GF-D8 (cell line): ENCODE measurements at places on chromosomes 4 and X.
A peak's percentile ranks its signal among the peaks of the same experiment; 100 is the strongest.

GRCh38 chrX:130984782-130985181 is 73.4 kb upstream of the ARHGAP36 start:
- no peak for DNase-seq

DNA sequence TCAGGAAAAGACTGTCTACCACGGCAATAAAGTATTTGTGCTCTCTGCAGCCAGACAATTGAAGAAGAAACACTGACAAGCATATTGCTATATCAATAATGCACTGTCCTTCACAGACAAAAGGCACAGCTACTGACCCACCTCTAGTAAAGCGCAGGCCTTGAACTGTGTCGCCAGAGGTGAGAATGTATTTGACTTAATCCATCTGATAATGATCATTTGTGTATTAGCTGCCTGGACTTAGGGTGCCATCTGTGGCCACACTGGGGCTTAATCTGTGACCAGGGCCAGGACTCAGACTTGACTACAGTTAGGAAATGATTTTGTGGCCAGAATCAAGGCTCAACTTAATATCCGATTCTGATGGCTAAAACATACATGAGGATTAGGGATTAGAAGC is 260.4 kb downstream of the SMARCA1 start:
- DNase-seq, result no peak

DNA sequence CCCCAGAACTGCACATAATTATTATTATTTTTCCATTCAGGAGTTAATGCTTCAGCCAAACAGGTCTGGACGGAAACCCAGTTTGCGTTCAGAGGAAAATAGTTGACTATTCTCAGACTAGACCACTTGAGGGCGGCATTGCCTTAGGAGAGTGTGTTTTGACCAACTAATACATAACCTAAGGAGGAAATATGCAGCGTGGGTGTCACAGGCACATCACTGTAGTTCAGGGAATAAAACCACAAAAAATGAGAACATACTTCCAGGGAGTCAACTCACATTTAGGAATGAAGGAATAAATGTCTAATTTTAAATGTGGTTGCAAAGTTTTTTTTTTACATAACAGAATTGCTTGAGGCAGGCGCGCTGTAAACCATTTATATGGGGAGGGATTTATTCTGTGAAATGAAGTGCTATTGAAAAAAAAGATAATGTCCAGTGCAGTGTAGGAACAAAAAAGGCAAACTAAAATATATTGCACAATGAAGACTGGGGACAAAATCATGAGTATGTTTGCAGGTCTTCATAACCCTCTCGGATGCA is 93.3 kb downstream of the SYNPO2 start:
- no peak for DNase-seq

DNA sequence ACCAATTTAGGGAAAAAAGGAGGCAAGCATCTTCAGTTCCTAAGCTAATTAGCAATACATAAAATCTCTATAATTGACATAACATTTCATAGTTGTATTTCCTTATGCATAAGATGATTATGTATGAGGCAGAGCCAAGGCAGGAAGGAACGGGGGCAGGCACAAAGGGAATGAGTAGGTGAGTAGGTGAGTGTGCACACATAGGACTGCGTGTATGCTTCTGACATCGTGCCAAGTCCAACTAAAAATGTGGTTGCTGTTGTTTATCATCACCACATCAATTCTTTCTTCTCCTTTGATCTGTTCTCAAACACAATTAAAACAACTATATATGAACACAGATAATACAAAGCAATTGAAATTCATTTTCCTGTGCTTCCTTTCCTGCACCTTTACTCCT is 131.2 kb downstream of the UNC5C start:
- no peak for DNase-seq

DNA sequence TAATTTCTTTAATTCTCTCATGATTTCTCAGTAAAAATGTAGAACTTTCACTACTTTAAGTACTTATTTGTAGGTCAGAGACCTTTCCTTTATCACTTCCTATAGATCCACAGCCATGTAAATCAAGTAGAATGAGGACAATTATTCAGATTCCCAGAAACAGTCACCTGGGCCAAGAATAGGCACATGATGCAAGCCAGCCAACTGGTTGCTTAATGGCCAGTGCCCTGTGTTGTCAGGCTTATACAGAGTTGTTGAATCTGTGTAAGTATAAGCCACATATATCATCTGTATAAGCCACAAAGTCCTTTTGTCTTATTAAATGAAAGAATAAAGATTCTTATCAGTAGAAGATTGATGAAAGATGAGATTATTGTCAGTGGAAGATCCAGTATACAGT is 5.2 kb downstream of the BANK1 start:
- peak; percentile 13 for DNase-seq

- DNase-seq, result no peak
Observed at GRCh38 chrX:123184219-123184865, at the start of gene GRIA3. GRIA3 (plus strand) TSS chrX:123184278; CDS start chrX:123184536, 258 bp downstream.

DNA sequence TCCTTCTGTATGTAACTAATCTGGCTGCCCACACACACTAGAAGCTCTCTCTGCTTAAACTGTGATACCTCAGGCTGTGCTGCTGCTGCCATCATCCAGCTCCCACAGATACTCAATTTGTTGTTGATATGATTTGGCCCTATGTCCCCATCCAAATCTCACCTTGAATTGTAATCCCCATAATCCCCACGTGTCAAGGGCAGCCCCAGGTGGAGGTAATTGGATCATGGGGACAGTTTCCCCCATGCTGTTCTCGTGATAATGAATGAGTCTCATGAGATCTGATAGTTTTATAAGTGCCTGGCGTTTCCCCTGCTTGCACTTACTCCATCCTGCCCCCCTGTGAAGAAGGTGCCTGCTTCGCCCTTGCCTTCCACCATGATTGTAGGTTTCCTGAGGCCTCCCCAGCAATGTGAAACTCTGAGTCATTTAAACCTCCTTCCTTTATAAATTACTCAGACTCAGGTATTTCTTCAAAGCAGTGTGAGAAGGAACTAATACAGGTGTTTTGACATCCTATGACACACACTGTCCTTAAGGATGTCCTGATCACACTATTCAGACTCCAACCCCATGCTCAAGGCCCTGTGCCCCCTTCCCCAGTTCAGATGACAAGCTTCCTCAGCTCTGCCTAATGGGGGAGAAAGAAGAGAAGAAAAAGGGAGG is 2.9 kb upstream of the ATOH1 start:
- DNase-seq, result no peak

DNA sequence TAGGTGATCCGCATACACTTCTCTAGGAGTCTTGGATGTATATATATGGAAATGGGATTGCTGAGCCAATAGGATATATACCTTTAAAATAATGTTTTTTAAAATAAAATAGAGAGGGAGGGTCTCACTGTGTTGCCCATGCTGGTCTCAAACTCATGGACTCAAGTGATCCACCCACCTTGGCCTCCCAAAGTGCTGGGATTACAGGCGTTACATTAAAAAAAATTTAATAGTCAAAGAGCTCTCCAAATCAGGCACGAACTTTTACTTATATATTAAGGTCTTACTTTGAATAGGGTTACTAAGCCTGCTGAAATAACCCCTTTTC is 109.0 kb downstream of the GNL3L start:
- no peak for DNase-seq

GRCh38 chr4:150002561-150002960 is 75.7 kb upstream of the DCLK2 start:
- DNase-seq, result no peak

GRCh38 chr4:25838526-25838925 is 24.3 kb downstream of the SEL1L3 start:
- DNase-seq, result no peak

DNA sequence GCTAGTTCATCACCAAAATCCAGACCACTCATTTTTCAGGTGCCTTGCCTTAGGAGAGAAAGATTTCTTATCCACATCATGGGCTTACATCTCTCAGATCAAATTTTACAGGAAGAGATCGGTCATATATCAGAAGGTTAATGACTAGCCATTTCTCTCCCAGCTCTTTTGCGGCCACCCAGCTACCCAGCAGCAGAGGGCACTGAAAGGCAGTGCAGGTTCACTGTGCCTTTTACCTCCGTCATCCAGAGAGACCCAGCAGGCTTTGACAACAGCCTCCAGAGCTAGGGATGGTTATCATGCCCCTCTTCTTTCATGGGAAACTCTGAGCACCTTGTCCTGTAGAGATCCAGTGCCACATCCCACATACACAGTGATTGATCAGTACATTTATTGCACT is 384.8 kb downstream of the AFF2 start:
- no peak for DNase-seq

GRCh38 chr4:39319676-39320075 is 46.5 kb downstream of the RFC1 start:
- DNase-seq, result no peak

GRCh38 chr4:2795893-2796848 is 3.3 kb downstream of the SH3BP2 start:
- DNase-seq, result peak; percentile 12

DNA sequence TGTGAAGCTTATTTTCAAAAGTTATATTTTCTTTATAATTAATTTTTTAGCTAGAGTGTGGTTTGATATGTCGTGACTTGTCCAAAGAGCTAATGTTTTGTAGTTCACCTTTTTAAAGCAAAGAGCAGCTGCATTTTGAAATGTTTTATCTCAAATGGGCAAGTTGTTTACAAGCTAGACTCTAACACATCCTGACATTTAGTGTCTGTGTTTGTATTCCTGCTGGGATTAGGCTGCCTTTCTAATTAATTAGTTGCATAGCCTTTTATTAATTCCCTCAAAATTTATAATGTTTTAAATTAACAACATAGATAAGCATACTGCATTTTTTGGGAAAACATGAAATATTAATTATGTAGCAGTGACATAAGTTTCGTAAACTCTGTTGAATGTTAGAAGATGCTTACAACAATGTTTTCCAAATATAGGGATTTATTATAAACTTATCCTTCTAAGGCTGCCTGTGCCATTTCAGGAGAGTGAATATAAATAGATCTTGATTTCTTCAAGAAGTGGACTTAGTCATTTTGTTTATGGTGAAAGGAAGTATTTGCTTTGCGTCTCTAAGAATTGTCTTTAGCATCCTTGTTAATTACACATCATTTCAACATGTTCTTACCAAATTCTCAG is 37.7 kb upstream of the NUDT6 start:
- no peak for DNase-seq

DNA sequence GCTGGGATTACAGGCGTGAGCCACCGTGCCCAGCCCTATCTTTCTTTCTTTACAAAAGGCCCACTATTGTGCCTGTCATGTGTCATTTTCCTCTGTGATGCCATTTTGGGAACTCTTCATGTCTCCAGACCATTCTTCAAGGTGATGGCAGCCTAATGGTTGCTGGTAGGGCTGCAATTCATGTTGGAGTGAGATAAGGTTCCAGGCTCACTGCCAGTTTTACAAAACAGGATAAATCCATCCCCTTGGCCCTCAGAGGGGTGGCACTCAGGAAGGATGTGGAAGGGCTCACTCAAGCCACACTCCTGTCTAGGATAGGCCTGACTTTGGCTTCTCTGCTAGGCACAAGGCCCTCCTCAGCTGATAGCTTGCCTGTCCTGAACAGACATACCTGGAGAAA is 3.8 kb downstream of the TCEAL9 start:
- DNase-seq, result no peak

DNA sequence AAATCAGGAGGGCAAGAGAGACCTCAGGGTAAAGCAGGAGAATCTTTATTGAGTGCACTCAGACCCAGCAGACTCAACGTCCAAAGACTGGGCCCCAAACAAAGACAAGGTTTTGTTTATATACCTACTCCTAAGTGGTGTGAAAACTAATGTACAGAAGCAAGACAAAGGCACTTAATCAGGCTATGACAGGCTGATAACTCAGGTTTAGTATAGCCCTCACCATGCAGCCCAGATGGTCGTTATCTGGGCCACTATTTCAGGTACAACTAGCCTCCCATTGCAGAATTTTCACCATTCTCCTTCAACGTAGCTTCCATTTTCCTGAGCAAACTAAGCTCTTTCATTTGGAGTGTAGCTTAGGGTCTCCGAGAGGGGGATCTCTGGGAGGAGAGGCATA is 36.9 kb downstream of the SULT1E1 start:
- DNase-seq, result no peak

DNA sequence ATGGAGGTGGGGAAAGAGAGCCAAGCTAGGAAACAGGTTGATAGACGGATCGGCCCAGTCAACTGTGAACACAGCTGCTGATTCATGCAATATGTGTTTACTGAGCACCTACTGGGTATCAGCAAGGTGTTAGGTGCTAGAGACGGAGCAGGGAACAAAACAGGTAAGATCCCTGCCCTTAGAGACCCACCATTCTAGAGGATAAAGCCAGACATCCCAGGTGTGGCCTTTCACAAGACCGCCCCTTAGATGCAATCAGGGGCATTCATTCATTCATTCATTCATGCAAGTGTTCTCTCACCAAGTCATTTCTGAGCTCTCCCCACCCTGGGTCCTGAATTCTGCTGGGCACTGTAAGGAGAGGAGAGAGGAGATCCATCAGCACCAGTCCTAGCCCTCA is 20.2 kb upstream of the MTM1 start:
- no peak for DNase-seq

DNA sequence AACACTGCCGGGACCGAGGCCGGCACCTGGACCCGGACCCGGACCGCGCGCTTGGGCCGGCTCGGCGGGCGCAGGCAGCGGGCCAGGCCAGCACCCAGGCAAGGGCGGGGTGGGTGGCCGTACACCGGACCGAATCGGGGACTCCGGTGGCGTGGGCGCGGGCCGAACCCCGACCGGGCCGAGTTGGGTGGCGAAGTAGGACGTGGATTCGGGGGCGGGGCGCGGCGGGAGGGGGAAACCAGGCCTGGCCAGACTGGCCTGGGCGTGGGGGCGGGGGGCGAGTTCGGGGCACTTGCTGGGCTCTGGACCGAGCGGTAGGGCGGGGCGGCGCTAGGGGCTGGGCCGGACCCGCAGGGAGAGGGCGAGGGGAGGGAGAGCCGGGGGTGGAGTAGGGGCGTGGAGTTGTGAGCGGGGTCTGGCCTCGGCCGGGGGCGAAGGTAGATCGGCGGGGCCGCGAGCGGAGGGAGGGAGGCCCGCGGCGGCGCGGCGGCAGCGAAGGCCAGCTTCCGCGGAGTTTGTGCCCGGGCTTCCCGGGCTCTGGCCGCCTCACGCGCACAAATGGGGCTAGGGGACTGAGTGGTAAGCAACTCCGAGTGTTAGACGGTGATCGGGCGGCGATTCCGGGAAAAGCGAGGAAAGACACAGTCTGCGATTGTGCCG is 1.8 kb upstream of the BCORL1 start:
- no peak for DNase-seq

DNA sequence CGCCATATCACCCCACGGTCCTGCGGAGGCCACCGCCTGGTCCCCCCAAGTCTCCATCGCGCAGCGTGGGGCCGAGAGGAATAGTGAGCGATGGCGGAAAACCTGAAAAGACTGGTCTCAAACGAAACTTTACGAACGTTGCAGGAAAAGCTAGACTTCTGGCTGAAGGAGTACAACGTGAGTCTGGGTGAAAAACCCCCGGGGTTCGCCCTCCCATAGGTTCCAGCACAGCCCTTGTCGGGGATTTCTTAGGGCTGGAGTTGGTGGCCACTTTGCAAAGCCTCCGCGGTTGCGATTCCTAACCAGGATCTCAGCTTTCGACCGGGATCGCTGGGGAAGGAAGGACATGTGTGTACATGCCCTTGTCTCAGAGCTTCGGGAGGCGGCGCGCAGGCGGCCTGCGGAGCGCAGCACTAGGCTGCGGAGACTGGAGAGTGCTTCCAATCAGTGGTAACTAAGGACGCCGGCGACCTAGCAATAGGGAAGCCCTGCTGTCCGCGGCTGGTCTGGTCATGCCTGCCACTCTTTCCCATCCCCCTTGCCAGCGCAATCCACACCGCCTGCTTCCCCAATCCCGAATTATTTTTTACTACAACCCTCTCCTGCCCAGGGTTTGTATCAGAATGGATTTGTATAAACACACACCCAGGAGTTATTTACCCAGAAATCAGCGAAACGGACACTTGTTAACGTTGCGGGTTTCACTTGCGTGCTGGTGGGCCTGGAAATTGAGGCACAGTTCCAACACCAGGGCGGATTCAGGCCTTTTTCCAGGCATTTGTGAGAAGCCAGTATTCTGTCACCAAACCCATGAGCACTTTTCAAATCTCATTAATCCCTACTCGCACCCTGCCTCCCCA is 741 bp downstream of the SPATA18 start:
- no peak for DNase-seq
